ENCODE measurements at places on chromosomes 12 and 14.

DNA sequence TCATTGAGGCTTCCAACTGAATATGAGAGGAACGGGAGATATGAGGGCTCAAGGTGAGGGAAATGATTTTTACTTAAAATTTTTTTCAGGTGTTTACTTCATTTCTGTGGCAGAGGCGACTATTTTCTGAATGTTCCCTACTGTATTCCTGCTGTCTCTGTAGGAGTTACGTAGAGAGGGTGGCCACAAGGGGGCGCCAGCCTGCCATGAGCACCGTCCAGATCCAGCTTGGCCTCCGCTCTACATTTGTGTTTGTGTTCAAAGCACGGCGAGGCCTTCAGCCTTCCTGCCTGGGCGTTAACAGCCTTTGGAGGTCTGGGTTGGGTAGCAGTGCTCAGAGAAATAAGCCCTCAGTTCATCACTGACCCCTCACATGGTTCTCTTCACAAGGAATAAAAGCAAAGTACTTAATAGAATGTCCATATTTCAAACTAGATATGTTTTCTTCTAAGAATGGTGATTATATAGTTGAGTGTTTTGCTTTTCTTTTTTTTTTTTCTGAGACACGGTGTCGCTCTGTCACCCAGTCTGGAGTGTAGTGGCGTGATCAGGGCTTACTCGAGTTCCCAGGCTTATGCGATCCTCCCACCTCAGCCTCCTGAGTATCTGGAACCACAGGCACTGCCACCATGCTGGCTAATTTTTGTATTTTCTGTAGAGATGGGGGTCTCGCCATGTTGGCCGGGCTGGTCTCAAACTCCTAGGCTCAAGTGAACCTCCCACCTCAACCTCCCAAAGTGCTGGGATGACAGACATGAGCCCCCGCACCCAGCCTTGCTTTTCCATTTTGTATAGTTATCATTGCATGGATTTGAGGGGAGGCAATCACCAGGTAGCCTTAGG is 22.3 kb downstream of the CKB start:
- peak; percentile 43 for DNase-seq

GRCh38 chr12:4587108-4587507 is 25.1 kb downstream of the DYRK4 start:
- no peak for DNase-seq

DNA sequence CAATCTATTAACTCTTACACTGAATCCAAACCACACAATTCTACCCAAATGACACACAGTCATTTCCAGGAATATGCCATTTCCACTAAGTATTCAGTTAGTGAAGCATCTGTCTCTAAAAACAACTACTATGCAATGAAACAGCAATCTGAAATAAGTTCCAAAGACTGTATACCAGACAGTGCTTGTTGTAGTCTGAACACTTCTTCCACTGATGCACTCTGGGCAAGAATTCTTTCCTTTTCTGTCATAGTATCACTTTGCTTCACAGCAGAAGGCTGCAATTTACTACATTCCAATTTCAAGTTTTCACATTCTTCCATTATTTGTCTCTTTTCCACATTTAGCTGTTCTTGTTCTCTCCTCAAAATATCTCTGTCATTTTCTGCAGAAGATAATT is 25.8 kb downstream of the TRIP11 start:
- DNase-seq = no peak

DNA sequence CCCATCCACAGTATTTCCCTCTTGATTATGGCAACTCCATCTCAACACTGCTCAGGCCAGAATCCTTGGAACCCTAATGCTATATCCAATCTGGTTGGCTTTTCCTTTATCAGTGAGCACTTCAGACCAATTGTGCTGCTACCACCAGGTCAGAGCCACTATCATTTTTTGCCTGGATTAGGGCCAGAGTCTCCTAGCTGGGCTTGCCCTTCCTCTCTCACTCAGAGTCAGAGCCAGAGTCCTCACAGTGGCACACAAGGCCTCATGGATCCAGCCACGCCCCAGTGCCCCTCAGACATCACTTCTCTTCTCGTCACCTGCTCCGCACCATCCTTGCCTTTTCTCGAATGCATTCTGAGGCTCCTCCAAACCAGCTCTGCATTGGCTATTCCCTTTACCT is 211.1 kb downstream of the ANO6 start:
- DNase-seq = no peak

- DNase-seq = no peak
Measured at GRCh38 chr14:50812180-50812579, 18.8 kb downstream of the NIN start.

- no peak for DNase-seq
Measured at GRCh38 chr12:22477894-22478287, 66.5 kb downstream of the C2CD5 start.

- no peak for DNase-seq
Measured at GRCh38 chr12:3136641-3137267, 59.6 kb downstream of the TSPAN9 start.

- DNase-seq = peak; percentile 44
Measured at GRCh38 chr12:28535216-28535615, 345.0 kb downstream of the CCDC91 start.

GRCh38 chr12:52495389-52495788 is 2.3 kb upstream of the KRT6A start:
- no peak for DNase-seq

DNA sequence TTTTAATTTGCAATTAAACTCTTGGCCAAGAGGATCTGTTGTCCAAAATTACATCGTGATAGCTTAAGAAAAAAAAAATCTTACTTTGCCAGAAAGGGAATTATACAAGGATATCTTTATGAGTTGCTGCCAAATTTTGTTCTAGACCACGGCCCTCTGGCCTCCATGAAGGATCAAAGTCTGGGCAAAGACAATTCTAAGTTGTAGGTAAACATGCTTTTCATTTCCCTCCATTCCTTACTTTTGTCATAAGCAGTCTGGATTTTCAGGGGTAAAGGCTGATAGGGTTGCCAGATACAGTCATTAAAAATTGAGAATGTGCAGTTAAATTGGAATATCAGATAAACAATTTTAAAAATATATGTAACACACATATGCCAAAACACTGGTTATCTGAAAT is 135.1 kb downstream of the MON2 start:
- DNase-seq = no peak

DNA sequence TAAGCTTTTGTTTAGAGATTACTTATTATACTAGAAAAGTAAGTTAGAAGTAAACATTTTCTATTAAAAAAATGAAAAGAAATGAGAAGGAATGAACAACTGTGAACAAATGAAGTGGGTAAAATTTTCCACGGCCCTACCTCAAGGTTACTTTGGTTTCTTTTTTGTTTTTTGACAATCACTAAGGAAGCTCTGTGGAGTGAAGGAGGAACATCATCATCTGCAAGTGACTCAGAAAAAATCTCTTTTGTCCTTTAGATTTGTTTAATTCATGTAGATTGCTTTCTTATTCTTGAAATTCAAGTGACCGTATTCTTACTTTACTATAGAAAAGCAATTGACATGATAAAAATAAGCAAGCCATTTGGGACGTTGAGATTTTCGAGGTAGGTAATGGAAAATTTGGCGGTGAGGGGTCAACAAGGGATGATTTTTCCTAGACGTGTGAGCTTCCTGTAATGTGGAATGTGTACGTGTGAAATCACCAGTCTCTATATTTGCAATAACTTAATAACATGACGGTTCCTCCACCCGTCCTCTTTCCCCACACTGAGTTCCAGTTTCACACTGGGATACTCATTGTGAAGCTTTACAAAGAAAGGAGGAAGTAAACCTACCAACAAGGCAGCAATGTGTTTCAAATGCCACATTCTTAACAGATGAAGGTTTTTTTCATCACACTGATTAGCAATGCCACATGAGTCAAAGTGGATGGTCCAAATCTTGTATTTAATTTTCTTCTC is 62.3 kb upstream of the EGLN3 start:
- DNase-seq = no peak

- no peak for DNase-seq
Measured at GRCh38 chr12:91918431-91918830, 227.2 kb downstream of the BTG1 start.

- no peak for DNase-seq
Measured at GRCh38 chr14:56608689-56609088, 29.1 kb downstream of the TMEM260 start.

GRCh38 chr12:93939641-93940325 is 208.6 kb upstream of the PLXNC1 start:
- DNase-seq = no peak

DNA sequence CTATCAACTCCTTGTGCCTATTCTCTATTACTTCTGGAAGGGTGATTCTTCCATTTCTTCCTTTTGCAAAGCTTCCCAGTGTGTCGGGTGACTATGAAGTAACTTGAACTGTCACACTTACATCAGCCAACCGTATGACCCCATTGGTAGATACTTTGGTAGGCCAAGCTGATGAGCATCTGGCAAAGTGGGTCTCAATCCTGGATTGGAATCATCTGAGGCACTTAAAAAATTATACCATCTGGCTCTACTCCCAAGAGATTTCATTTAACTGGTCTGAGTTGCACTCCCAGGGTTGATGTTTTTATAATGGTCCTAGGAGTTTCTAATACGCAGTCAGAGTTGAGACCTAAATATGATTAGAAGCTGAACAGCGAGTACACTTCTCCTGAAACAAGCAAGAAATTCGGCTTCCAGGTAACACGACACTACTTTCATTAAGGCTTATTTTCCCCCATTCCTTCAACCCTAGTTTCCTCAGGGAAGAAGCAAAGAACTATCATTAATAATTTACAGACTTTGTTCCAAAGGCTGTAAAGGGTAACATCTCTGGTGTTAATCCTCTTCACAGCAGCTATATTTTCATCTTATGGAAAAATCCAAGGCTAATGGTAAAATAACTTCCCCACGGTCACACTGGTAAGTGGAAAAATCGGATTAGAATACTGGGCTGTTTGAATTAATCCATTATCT is 76.8 kb downstream of the PDE6H start:
- DNase-seq = no peak

DNA sequence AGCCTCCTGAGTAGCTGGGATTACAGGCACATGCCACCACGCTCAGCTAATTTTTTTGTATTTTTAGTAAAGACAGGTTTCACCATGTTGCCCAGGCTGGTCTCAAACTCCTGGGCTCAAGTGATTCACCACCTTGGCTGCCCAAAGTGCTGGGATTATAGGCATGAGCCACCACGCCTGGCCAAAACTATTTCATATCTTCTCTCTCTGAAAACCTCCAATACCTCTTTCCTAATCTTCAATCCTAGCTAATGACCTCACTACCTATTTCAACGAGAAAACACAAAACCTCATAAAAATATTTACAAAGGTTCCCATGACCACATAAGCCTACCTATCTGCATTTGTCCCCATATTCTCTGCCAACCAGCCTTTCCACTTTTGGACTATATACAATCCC is 32.3 kb upstream of the ANKS1B start:
- no peak for DNase-seq

DNA sequence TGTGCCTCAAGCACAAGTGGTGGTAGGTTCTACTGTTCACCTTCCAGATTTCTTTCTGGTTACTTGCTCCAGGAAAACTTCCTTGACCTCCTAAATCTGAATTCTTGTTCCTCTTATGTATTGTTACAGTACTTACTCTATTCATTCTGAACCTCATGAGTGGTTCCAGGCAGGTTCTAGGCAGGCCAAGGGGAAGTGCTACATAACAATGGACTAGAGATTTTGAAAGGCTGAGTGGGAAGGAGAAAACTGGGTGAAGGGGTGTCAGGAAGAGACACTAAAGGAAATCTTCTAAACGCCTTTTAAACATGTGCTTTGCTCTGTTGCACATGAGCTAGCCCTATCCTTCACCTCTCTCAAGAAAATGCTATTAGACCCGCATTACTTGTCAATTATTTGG is 1.6 kb downstream of the YARS2 start:
- DNase-seq = no peak

DNA sequence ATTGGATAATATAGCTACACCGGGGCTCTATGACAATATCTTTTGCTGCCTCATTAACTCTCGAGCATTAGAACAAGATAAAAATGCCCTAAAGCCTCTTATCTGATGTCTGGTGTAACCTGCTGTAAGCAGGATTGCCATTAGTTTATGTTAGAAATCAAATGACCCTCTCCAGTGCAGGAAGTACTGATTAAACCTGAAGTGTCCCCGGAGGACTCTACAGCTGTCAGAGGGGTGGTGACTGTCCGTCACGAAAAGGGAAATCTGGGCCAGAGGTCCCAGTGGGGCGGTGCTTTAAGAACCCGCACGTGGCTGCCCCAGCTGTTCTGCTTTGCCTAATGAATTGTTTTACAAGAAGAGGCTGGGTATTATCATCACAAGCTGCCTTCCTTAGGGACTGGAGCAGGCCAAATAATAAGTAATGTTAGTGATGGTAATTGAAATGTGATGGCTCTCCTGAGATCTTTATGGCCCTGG is 55.7 kb downstream of the LIN52 start:
- DNase-seq = no peak

GRCh38 chr12:85829391-85829790 is 6.8 kb downstream of the RASSF9 start:
- no peak for DNase-seq

GRCh38 chr12:98211909-98212695 is 303.3 kb upstream of the TMPO start:
- no peak for DNase-seq

DNA sequence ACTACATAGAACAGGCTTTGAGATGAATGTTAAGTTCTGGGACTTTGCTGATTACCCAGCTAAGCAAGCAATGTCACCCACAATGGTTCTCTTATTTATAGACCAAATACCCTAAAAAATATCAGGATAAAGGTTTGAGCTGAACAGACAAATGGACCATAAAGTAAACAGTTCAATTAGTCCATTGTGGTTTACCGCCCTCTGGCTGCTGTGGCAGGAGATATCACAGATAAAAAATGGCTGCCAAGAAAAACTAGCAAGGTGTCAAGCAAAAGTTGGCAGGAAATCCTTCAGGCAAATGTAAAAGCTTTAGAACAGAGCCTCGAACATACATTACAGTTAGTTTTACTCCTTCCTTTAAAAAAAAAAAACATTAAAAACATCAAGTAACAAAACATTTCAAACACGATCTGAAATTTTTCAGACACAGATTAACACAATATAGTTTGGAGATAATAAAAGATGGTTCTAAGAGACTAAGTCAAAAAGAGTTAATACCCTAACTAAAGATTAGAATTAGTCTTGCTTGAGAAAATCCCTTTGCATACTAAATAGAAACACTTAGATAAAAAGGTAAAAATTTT is 41.3 kb downstream of the MED13L start:
- peak; percentile 5 for DNase-seq

DNA sequence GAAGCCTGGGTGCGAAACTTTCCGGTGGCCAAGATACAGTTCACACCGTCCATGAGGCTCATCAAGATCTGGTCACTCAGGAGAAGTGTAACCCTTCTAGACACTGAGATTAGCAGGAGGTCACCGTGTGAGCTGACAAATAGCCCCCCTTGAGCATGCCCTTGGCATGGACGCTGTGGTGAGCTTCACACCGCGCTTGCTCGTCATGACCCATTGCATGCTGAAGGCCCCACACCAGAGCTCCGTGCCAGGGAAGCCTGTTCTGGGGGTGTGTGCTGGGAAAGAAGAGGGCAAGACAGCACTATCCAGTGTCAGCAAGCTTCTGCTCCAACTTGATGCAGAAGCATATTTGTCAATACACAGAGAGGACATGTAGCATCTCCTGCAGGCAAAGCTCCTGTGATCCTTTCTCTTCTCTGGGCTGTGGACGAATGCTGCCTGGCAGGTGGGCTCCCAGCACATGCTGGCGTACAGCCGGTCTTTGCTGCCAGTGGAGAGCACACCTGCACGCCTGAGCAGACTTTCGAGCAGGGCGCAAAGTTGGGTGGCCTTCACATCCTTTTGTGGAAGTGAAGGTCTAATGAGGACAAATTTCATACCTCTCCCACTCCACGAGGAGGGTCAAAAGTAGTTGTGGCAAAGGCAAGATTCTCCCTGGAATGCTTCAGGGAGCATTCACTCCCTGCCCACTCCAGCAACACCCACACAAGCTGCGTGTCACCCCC is 126.9 kb upstream of the FKBP4 start:
- no peak for DNase-seq

GRCh38 chr12:89343127-89343526 is 9.2 kb downstream of the DUSP6 start:
- DNase-seq = no peak

All from AG09309 (cell line).